ENCODE measurements at places on chromosomes 3 and 15.

GRCh38 chr3:21229426-21230135 lies 521.4 kb downstream of the ZNF385D start:
- DNase-seq = no peak

- DNase-seq = no peak
Measured at GRCh38 chr3:156332304-156332703, 211.9 kb downstream of the KCNAB1 start.

DNA sequence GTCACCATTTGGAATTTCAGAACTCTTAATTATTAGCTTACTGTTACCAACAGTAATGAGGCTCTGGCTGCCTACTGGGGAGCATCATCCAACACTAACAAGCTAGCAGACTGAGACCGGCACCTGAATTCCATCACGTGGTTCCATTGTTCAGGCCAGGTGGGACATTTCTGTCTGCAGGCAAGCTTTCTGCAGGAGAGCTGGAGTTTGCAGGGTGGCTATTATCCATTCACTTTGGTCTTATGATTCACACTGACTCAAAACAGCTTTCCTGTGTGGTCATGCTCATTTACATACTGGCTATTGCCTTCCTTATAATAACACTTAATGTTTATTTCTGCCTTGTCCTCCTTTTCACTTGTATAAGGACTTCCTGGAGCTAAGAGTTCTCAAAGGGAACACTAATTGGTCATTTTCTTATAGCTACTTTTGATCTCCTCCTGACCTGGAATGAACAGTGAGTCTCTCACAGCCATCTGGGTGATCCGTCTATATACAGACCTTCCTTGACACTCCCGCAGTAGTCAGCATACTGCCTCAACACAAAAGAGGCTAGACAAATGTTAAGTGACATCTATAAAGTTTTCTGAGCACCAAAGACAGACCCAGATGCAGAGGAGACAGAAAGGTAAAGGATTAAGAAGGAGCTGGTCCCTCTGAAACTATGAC lies 695.4 kb downstream of the FHIT start:
- DNase-seq = no peak

- DNase-seq = no peak
Measured at GRCh38 chr15:98232761-98233160, 272.3 kb downstream of the ARRDC4 start.

- no peak for DNase-seq
Measured at GRCh38 chr3:183148056-183148455, 14.5 kb downstream of the LAMP3 start.

- DNase-seq = no peak
Measured at GRCh38 chr3:40079203-40079846, 230.2 kb upstream of the EIF1B start.

Data from T-helper 17 cell (primary cell).